ENCODE measurements at places on chromosomes 4 and X.

DNA sequence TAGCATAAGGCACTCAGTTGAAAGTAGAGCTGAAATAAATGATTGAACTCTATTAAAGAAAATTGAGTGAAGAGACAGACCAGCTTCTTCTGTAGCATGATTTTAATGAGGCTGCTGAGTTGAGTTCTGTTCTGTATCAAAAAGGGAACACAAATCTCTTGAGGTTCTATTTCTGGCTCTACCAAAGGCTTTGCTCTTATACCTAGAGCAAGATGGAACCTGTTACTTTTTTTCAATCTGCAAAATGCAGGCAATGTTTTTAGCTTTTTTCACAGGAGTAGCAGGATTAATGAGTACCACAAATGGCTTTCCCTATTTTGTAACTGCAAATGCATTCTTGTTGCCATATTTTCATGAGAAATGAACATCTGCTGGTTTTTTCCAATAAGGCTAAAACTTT lies 4.2 kb upstream of the ERVMER34-1 start:
- DNase-seq = no peak

GRCh38 chr4:158929939-158930638 lies 161.3 kb downstream of the FNIP2 start:
- DNase-seq = peak; percentile 29

DNA sequence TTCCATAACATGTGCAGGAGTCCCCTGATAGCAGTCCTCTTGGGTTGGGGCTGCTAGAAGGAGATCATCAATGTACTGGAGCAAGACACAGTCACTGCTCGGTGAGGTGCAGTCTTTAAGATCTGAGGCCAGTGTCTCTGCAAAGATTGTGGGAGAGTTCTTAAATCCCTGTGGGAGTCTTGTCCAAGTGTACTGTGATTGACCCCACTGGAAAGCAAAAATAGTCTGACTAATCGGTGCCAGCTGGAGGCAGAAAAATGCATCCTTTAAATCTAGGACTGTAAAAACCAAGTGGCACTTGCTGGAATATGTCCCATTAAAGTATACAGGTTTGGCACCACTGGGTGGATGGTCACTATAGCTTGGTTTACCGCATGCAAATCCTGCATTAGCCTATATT lies 31.1 kb downstream of the SULT1E1 start:
- DNase-seq = no peak

DNA sequence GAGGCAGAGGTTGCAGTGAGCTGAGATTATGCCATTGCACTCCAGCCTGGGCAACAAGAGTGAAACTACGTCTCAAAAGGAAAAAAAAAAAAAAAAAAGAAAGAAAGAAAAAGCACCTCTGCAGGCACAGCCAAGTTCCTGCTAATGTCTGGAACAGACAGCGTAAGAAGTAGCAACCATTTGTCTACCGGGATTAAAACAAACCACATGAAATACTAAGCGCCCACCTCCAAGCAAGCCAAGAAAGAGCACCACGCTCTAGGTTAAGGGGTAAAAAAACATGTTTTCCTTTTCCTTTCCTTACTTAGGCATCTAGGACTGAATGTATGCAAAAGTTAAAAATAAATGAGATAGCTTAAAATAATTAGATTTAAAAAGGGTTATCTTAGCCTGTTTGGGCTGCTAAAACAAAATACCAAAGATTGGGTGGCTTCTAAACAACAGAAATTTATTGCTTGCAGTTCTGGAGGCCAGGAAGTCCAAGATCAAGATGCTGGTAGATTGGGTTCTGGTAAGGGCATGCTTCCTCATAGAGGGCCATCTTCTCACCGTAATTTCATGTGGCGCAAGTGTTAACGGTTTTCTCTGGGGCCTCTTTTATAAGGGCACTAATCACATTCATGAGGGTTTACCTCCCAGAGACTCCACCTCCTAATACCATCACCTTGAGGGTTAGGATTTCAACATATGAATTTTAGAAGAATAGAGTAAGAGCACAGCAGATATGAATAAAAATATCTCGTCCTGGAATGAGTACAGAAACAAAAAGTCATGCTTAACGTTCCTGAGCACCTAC lies 12.3 kb downstream of the GPC4 start:
- DNase-seq = no peak

DNA sequence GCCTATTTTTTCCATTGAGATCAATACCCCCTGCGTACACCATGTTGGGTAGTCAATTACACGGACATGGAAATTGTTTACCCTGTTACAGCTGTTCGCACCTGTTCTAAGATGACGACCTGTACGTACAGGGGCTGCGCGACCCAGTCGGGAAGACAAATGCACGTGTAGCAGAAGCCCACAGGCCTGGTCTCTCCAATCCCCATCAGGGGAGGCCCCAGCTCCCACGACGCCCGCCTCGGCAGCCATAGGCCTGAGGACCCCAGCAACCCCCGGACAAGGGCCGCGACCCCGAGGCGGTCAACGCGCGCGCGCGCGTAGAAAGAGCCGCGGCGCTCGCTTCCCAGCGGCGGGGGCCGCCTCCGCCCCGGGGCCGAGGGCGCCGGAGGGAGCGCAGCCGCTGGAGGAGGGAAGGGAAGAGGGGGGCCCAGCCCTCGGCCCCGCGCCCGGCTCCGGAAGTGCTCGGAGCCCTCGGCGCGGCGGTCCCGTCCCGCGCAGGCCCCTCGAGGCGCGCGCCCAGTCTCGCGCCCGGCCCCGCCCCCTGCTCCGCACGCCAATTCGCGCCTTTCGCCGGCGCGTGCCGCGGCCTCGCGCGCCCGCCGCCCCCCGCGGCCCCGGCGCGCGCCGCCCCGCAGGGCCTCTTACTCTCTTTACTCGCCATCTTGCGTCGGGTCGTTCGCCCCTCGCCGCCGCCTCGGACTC lies 618 bp downstream of the RBBP7 start:
- peak; percentile 23 for DNase-seq

DNA sequence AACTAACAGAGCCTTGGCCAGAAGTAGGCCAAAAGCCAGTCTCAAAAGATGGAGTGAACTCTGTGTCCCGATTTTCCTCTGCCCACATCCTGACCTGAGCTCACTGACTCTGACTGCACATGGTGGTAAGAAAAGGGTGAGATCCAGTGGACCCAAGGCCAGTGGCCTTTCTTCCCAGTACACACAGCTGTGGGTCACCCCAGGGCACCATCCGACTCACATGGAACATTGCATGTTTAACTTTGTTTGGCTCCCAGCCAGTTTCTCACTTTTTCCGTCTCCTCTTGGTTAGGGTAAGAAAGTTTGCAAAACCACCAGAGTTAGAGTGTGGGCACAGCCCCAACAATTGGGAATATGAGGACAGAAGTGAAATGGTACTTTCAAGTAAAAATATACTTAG lies 69.8 kb downstream of the GAB1 start:
- peak; percentile 36 for DNase-seq

DNA sequence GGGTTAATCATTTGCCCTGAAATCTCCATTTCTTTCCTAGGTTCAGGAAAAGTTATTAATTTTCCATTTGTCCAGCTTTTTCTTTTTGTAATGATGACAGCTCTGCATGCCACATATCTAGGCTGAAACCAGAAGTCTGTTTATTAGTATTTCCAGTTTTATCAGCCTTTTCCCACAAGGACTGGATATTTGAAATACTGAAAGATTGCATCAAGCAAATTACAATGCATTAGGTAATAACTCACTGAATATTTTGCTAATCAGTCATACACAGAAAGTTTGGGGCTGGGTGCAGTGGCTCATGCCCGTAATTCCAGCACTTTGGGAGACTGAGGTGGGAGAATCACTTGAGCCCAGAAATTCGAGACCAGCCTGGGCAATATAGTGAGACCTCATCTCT lies 21.5 kb downstream of the SLC9A7 start:
- no peak for DNase-seq

DNA sequence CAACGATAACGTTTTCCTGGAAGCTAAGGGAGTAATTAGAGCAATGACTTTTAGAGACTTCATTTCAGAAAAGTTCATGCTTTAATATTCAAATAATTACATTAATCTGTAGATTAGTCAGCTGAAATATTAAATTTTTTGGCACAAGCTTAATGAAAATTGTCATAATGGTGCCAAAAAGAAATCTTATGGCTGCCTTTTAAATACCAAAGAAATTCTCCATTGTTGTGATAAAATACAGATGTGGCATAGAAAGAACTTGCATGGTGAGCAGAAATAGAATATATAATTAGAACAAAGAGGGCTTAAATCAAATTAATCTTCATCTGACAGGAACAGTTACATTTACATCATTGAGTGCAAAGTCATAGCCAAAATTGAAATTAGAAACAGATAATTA lies 263.5 kb downstream of the AFF2 start:
- no peak for DNase-seq

DNA sequence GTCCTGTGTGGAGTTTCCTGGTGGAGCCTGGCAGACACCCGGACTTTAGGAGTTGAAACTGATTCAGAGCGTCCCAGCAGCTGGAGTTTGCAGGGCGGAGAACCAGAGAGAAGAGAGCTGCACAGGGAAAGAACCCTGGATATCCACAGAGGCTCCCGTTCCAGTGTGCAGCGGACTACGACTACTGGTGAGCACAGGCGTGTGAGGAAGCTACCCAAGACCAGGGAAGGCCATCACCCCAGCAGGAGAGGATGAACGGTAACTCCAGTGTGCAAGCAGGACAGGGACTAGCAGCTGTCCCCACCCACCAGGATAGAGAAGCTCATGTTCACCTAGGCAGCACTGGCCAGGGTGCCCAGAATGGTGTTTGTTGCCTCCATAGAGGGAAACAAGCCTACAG lies 2.3 kb downstream of the LAGE3 start:
- no peak for DNase-seq
